Regular cardiac myocyte (primary cell): ENCODE measurements at places on chromosomes 3 and 15. TPM values are rescaled to one million over a fixed set of nuclear protein-coding genes. Genes with fewer than 3 reads are reported as not detected.

HTR3E gene
- not detected in 2 replicates for total RNA-seq

FAM174B gene
- total RNA-seq, result 1.2 and 1.7 TPM in 2 replicates

MESP2 gene
- 0.56 and 0.77 TPM in 2 replicates for total RNA-seq

ATP8B4 gene
- total RNA-seq, result 0.19 and 10.7 TPM in 2 replicates

NEK11 gene
- total RNA-seq, result 4.2 and 7.6 TPM in 2 replicates

TCAIM gene
- total RNA-seq, result 19.6 and 36.6 TPM in 2 replicates

UPK1B gene
- total RNA-seq, result 0.19 and 2.8 TPM in 2 replicates

POC1A gene
- total RNA-seq, result 2.3 and 21.1 TPM in 2 replicates

ZDHHC19 gene
- not detected in 2 replicates for total RNA-seq

SLC9C1 gene
- total RNA-seq, result 0.56 and 0.77 TPM in 2 replicates

GOLGA8J gene
- 0.28 TPM in 1 of 2 replicates, not detected in the other for total RNA-seq

ATP10A gene
- total RNA-seq, result 5.6 and 13.0 TPM in 2 replicates

KY gene
- total RNA-seq, result 0.56 and 0.96 TPM in 2 replicates

GUCA1C gene
- not detected in 2 replicates for total RNA-seq

CYP19A1 gene
- total RNA-seq, result 0.19 and 1.1 TPM in 2 replicates

DNASE1L3 gene
- total RNA-seq, result 0.19 and 0.56 TPM in 2 replicates

GNAT1 gene
- not detected in 2 replicates for total RNA-seq

MINAR1 gene
- total RNA-seq, result 0.38 and 0.56 TPM in 2 replicates

PTH1R gene
- total RNA-seq, result 0.38 and 0.85 TPM in 2 replicates

EXD1 gene
- total RNA-seq, result under 0.01 TPM in 1 of 2 replicates, not detected in the other

LRTM1 gene
- total RNA-seq, result not detected in 2 replicates

TP63 gene
- total RNA-seq, result under 0.01 and 0.28 TPM in 2 replicates

CYP8B1 gene
- total RNA-seq, result not detected in 2 replicates

SLC28A1 gene
- total RNA-seq, result under 0.01 TPM in 1 of 2 replicates, not detected in the other

CISH gene
- 0.28 and 0.58 TPM in 2 replicates for total RNA-seq

FOXB1 gene
- not detected in 2 replicates for total RNA-seq

CCDC80 gene
- 526 and 1,085 TPM in 2 replicates for total RNA-seq

PLSCR2 gene
- total RNA-seq, result not detected in 2 replicates

CADM2 gene
- total RNA-seq, result 0.85 TPM in 1 of 2 replicates, not detected in the other

ISLR2 gene
- under 0.01 and 0.58 TPM in 2 replicates for total RNA-seq

XCR1 gene
- total RNA-seq, result not detected in 2 replicates

GP9 gene
- total RNA-seq, result not detected in 2 replicates

GJD2 gene
- not detected in 2 replicates for total RNA-seq

FMN1 gene
- 0.58 and 0.85 TPM in 2 replicates for total RNA-seq

CIDEC gene
- under 0.01 TPM in 1 of 2 replicates, not detected in the other for total RNA-seq

ATP13A5 gene
- total RNA-seq, result not detected in 2 replicates

USP13 gene
- 6.8 and 17.4 TPM in 2 replicates for total RNA-seq

CAPN7 gene
- total RNA-seq, result 28.0 and 42.6 TPM in 2 replicates

CDHR4 gene
- not detected in 2 replicates for total RNA-seq

C3orf22 gene
- total RNA-seq, result not detected in 2 replicates

CHRM5 gene
- total RNA-seq, result not detected in 2 replicates

NPAP1 gene
- under 0.01 TPM in 1 of 2 replicates, not detected in the other for total RNA-seq

TRIM42 gene
- not detected in 2 replicates for total RNA-seq

TRPC1 gene
- 26.1 and 48.8 TPM in 2 replicates for total RNA-seq

SLC51B gene
- total RNA-seq, result not detected in 2 replicates

THUMPD3 gene
- total RNA-seq, result 45.4 and 67.7 TPM in 2 replicates

SLC27A2 gene
- total RNA-seq, result under 0.01 and 2.3 TPM in 2 replicates

KIF15 gene
- total RNA-seq, result 3.1 and 19.0 TPM in 2 replicates

CCR2 gene
- not detected in 2 replicates for total RNA-seq

SEMA3F gene
- total RNA-seq, result 1.7 and 1.9 TPM in 2 replicates

RHOA gene
- 574 and 667 TPM in 2 replicates for total RNA-seq
